ENCODE measurements at places on chromosomes 6 and 20.

DNA sequence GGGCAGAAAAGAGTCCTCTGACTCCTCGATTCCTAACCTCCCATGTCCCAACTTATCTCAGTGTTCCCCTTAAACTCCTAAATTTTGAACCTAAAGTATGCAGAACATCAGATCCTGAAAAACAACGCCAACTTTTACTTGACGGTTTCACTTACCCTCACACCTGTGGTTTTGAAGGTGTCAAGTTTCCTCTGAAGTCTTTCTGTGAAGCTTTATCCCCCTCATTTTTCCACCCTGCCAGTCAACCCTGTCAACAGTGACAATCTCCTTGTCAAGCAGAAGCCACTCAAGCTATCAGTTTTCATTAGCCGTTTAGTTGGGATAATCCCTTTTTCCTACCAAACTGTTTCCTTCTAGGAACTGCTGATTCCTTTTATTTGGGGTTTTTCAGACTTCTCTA, 245.4 kb upstream of the PREP start:
- no peak for DNase-seq

DNA sequence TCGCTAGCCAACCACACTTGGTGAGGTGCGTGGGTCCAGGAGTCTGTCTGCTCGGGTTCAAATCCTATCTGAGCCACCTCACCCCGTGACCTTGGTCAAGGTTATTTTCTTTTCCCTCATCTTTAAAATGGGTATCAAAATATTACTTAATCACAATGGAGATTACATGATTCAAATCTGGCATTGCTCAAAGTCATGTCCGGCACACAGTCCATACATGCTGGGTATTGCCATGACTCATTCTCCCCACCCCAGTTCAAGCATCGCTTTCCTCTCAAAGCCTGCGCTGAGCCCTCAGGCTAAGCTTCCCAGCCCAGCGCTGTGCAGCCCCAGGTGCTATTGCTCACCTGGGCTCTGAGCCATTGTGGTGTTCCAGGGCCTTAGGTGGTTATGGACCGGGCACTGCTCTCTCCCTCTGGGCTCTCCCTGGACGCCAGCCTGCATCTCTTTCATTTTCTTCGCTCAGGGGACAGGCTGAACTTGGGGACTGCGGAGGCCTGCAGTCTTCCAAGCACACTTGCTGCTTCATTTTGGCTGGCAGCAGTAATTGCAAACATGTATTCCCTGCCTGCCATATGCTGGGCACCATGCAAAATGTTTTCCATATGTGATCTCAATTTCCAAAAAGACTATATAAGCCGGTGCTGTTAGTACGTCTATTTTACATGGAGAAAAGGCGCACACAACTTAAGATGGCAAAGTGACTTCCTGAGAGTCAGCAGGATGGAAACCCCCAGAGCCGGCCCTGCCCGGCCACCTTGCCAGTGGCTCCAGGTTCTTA, 27.3 kb downstream of the WRNIP1 start:
- peak; percentile 14 for DNase-seq

DNA sequence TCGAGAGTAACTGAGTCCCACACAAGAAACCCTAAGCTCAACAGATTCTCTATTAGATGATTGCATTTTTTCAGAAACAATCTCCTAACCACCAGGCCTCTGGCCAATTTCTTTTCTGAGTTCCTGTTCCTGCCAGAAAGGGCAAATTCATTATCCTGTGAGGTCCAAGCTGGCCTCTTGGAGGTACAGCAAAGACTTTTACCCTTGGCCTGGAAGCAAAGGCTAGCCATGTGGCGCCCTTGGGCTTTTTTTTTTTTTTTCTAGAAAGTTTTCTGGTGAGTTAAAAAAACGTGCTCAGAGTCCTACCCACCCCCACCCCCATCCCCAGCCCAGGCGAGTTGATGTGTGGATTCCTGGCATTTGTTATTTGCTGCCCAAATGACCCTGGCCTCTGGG, 59.0 kb upstream of the EEF1A1 start:
- DNase-seq = no peak

GRCh38 chr6:39204646-39205244, 24.5 kb downstream of the KCNK5 start:
- no peak for DNase-seq

GRCh38 chr6:45369870-45370269, 7.9 kb downstream of the SUPT3H start:
- no peak for DNase-seq

DNA sequence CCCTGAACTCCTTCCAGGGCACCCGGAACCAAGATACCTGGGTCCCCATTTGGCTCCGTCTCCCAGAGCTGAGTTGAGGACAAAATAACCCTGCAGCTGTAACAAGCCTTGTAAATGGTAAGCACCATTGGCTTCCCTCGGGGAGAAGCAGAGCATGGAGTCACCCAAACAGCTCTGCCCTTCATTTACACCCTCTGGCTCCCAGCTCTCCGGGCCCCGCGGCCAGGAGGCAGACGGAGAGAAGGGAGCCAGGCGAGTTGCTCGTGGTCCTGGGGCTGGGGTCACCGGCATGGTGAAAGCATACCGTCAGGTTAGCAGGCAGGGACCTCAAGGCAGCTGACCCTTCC, 2.1 kb downstream of the TFEB start:
- no peak for DNase-seq

Data from CD4-positive, alpha-beta T cell treated with Interferon gamma for 1 hour (primary cell).